ENCODE measurements at places on chromosomes 2 and 18.

GRCh38 chr2:108492364-108492763 is 41.9 kb upstream of the LIMS1 start:
- DNase-seq, result no peak

- DNase-seq, result no peak
Observed at GRCh38 chr2:44200759-44201158, 32.1 kb downstream of the PPM1B start.

GRCh38 chr2:215612786-215613185 is 176.9 kb upstream of the FN1 start:
- no peak for DNase-seq

- DNase-seq, result no peak
Observed at GRCh38 chr2:73897934-73898333, 5.1 kb downstream of the ACTG2 start.

DNA sequence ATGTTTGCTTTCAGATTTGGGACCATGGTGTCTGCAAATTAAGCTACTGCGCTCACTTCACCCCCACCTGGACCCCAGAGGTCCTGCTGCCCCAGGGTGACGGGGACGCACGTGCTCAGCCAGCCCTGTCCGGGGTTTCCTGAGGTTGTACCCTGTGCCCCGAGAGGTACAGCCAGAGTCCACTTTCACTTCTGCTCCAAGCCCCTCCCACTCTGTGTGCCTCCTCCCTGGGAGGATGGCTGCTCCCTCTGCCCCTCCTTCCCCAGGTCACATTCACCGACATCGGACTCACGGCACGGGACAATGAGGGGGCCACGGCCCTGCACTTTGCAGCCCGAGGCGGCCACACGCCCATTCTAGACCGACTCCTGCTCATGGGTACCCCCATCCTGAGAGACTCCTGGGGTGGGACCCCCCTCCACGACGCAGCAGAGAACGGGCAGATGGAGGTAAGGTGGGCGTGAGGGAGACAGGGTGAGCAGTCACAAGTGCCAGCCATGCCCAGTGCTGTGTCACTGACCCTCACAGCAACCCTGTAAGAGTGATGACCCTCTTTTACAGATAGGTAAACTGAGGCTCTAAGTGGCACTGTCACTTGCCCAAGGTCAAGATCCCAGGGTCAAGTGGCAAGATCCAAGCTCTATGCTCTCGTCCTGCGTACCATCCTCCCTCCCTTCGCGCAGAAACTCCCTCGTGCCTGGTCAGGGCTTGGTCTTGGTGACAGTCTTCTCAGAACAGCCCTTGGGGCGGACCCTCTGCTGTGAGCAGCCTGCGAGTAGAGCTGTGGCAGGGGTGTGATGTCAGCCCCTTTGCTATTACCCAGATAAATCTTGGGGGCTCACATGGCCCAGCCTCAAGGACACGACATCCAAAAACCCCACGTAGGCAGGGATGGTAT is 7.6 kb downstream of the ESPNL start:
- DNase-seq, result no peak

GRCh38 chr2:238776003-238776760 is 71.7 kb upstream of the TWIST2 start:
- no peak for DNase-seq

DNA sequence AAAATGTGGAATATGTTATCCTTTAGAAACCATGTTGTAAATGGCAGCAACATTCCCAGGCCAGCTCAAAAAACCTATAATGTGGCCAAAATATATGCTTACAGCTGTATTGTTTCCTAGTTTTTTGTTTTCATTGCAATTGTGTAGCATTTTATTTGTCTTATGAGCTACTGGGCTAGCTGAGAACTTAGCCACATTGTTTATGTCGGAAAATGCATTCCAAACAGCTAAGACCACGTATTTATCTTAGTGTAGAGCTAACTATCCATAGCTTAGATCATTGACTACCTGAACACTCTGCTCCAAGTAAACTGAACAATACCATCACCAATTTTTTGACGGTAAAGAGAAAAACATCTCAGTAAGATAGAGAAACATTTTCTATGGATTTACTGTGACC is 38.4 kb downstream of the METAP1D start:
- no peak for DNase-seq

GRCh38 chr2:182080493-182080892 is 94.8 kb downstream of the PPP1R1C start:
- DNase-seq, result no peak

GRCh38 chr18:25167612-25168410 is 184.2 kb downstream of the ZNF521 start:
- DNase-seq, result no peak

DNA sequence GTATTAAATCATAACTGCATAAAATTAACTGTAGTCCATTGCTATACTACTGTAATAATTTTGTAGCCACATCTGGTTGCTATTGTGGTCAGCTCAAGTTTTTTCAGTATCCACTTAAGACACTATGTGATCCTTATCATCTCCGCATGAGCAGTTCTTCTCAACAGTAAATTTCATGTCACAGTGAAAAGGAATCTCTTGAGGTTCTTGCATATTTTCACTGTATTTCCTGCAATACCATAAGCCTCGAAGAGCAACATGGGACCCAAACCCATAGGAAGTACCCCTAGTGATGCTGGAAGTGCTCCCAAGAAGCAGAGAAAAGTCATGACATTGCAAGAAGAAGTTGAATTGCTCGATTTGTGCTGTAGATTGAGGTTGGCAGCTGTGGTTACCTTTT is 86.7 kb downstream of the LDLRAD4 start:
- no peak for DNase-seq

Data from NCI-H1105 treated with DMSO at 0.1 percent for 48 hours (cell line).